GM18507 (cell line): ENCODE measurements at places on chromosomes 12 and 14.

DNA sequence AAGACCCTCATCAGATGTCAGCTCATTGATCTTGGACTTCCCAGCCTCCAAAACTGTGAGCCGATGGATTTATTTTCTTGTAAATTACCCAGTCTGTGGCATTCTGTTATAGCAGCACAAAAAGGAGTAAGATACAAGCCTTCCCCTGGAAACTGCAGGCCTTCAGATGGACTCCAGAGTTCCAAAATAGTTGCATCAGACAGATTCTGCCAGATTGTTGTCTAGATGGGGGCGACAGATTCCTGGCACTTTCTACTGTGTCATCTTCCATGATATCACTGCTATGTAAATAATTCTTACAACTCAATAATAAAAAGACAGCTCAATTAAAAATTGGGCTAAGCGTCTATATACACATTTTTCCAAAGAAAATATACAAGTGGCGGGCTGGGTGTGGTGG is 17.2 kb upstream of the MARK3 start:
- no peak for DNase-seq

DNA sequence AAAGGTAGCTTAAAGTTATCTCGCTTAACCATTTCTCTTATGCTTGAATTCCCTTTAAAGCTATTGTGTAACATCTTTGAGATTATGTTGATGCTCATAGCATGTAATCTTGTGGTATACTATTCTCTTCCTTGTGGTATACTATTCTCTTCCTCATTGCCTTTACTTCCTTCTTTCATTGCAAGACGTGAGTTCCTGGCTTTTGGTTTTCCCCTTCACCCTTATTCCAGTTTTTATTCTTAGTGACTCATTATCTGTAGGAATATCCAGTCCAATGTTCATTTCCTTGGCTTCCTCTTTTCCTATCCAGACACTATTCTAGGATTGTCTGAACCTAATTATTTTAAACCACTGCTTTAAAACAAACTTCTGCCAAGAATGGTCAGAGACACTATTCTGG is 564.0 kb downstream of the CCER1 start:
- no peak for DNase-seq

GRCh38 chr12:60100852-60101251 is 505.0 kb downstream of the SLC16A7 start:
- no peak for DNase-seq

DNA sequence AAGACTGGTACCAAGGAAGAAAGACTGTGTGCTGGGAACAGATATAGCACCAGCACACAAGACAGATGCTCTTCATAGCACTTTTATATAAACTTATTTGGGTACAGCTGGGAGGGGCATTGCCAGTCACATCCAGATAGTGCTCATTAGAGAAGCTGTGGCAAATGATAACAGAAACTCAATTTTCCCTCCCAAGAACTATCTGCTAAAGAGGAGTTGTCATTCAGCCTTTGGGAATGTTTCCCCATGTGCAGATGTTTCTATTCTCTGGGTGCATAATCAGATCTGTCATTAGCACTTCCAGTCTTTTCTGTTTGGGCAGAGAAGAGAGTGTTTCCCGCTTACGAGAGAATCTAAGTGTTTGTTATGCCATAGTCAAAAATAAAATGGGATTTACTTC is 714.9 kb upstream of the MDGA2 start:
- no peak for DNase-seq

- no peak for DNase-seq
Observed at GRCh38 chr14:74522740-74523139, 29.2 kb downstream of the ISCA2 start.

DNA sequence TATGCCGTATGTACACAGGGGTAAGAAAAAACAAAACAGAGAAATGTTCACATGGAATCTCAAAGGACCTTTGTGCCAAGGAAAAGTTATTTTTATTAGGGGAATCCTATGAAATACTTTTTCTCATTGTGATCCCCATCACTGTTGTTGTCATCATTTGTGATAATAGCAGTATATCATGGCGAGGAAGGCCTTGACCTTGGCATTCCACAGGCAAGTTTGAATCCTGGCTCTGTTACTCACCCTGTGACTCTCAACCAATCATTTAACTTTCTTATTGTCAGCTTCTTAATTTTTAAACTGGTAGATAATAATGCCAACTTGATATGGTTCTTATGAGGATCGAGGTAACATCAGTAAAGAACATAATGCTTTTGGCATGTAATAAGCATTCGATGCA is 142.2 kb upstream of the DDHD1 start:
- DNase-seq = no peak

DNA sequence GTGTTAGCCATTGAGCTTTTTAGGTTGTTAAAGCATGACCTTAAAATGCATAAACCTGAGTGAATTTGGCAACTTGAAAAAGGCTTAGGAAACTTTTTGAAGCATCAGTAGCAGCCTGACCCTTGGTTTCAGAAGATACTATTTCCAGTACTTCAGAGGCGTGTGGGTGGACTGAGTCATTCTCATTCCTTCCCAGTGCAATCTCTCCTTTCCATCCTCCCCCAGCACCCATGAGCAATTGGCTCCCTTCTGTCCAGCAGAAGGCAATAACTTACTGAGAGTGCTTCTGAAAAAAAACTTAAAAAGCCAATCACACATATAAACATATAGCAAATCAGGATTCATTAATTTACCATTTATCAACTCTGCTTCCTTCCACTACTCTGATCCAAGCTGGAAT is 299.3 kb upstream of the STXBP6 start:
- no peak for DNase-seq

DNA sequence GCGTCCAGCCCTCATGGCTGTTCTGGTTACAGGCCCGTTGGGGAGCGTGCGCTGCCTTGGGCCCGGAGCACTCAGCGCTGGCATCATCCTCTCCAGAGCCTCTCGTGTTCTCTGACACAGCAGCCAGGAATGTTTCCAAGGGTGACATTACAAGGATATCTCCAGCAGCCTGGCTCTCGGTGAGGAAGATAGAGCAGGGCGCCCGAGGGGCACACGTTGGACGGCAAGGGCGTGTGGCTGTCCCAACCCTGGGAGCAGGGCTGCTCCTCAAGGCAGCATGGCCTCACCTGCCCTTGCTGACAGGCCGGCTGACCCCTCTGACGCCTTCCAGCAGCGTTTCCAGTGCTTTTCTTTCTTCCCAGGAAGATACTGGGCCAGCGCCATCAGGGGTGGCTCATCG is 14.4 kb downstream of the LRCOL1 start:
- no peak for DNase-seq

GRCh38 chr12:18861287-18861858 is 123.5 kb downstream of the CAPZA3 start:
- DNase-seq = no peak

GRCh38 chr14:102727336-102728095 is 49.7 kb upstream of the TRAF3 start:
- DNase-seq = no peak

DNA sequence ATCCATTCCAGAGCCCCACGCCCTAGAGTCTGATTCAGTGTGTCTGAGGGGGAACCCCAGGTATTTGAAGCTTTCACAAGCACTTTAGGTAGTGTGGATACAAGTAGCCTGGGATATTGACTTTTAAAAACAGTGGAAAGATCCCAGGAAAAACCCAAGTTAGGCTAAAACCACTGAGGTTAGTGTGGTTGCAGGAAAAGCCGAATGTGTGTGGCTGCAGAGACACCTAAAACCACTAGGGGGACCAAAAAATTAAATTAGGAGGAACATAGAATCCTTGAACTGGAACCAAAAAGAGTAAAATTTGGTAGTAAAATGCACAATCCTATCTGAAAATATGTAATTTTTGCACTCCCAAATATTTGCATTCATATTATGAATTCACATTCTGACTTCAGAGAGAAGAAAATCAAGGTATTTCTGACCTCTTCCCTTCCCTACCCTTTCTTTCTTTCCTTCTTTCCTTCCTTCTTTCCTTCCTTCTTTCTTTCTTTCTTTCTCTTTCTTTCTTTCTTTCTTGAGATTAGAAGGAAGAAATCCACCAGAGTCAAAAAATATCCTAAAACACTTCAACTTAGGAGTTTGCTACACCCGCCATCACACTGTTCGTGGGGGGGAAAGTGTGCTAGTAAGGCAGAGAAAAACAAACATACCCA is 37.8 kb downstream of the SLCO1A2 start:
- no peak for DNase-seq

DNA sequence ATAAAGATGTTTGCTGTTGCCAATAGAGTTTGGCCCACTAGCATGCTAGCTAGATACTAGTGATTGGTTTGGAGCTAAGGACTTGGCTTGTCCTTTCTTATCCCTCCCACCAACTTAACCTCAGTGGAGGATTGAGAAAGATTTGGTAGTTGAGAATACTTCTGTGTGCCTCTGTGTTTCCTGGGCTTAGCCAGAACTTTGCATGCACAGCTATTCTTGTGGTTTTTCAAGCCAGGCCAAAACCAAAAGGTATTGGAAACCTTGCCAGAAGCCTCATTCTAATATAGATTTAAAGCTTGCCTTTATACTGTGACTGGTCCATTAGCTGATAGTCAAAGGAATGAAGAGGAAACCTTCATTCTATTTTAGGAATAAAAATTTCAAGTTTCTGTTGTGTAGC is 188.5 kb downstream of the CCDC91 start:
- DNase-seq = no peak

- no peak for DNase-seq
Observed at GRCh38 chr12:29241821-29242591, 92.9 kb downstream of the FAR2 start.

- DNase-seq = no peak
Observed at GRCh38 chr14:90659156-90659555, 157.1 kb downstream of the TTC7B start.

DNA sequence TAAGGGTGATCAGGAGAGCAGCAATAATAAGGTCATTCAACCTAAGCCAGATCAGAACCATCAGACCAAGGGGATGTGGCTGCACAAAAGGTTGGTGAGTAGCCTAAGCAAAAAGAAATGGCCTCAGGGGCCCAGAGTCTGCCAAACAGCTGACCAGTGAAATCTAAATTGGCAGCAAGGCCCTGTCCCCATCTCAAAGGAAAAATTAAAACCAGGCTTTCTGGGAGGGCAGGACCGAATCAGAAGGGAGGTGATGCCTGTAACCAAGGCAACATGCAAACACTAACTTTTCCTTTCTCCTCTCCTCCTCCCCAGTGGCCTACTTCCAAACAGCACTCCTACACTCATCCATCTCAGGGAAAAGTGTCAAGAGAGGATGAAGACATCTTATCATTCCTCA is 256.4 kb downstream of the NUAK1 start:
- no peak for DNase-seq

DNA sequence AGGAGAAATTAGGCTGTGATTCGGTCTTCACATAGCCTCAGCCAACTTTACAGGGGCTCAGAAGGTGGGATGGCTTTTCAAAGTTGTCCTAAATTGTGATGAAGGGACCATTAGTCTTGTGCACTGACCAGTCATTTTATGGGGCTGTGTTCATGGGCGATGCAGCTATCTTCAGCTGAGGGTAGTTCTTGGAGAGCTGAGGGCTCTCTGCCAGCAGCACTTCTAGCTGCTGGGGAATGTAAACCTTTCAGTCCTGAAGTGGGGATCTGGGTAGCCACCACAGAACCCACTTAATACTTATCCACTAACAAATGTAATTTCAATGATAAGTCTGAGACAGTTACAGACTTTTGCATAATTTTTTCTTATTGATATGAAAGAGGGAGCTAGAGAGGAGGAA is 270.6 kb downstream of the AEBP2 start:
- no peak for DNase-seq

GRCh38 chr14:46245276-46245675 is 406.3 kb downstream of the RPL10L start:
- DNase-seq = no peak

DNA sequence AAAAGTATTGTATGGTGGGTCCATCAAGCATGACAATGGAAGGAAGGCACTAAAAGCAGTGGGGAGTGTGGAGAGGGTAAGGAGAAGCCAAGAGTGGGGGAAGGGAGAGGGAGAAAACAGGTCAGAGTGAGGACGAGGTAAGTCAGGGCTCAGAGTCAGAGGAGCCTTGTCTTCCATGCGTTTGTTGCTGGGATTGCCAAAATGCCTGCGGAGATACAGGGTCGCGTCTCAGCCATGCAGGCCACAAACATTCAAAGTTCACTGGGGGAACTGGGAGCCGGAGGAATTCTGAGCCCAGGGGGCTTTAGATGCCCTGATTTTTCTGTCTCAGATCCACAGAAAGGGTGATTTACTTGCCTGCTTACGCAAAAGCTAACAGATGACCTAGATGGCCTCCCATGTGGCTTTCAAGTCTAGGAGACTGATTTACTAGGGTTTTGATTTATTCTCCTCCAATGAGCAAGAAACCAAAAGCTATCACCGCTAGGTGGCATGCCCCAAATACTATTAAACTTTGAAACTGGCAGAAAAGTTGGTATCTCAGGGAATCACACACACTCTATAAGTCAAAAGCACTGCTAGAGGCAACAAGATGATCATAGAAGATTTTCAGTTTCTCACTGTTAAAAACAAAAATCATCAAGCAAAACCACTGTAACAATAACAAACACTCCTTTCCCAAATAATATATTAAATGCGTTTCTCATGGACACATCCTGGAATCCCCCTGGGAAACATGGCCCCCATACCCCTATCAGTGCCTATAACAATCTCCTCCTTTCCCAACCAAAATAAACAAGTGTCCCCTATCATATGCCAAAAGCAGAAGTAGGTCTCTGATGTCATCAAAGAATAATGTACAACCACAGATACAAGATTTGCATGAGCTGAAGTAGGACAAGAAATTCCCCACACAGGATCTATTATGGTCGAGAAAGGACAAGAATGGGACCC is 26.6 kb upstream of the MDM1 start:
- DNase-seq = no peak

- no peak for DNase-seq
Observed at GRCh38 chr12:60043236-60043635, 447.4 kb downstream of the SLC16A7 start.

- DNase-seq = no peak
Observed at GRCh38 chr14:67269298-67270060, 28.2 kb downstream of the PALS1 start.

GRCh38 chr12:12520273-12520672 is 42.4 kb downstream of the DUSP16 start:
- no peak for DNase-seq

GRCh38 chr12:52280796-52281560 is 6.5 kb downstream of the KRT86 start:
- no peak for DNase-seq

- no peak for DNase-seq
Observed at GRCh38 chr14:85003805-85004204, 526.1 kb upstream of the FLRT2 start.

DNA sequence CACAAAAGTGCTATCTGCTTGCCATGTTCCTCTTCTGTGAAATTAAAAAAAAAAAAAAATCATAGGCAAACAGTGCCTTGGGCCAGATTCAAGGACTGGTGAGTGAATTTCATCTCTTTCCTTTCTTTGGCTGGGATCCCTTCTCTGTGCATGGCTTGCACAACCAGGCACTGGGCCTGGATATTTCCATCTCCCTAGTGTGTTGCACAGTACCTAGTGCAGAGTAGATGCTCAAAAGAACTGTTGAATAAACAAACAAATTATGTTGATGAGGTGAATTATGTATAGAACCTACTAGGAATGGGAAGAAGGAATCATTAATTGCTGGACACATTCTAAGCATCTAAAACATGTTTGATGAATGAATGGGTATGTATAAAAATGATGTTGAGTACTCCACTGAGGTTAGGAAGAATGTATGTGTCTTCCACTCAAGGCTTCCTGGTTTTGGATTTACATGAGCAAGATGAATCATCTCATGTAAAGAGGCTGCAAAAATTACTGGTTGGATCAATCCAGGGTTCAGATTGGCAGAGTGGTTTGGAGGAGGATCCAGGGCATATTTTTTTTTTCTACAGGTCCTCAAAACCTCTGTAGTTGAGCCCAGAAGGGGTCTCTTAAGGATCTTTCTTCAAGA is 93.2 kb downstream of the EMP1 start:
- no peak for DNase-seq
